ENCODE measurements at places on chromosomes 7 and 10.

DNA sequence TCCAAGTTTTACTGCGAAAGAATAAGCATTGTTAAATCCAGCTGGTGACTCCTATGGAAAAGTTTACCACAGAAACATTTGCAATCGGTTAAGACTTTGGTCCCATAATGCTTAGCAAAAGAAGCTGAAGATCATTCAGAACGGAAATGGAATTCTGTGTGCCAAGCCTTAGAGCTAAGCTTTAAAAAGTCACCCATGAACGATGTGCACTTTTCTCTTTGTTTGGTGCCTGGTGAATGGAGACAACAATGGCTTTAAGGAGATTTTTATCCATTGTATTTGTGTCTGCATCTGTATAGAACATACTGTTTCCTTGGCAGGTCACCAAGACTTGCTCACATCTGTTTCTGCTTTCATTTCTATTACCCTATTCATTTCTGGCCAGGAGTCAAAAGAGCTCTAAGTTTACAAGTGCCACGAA is 26.3 kb upstream of the COL1A2 start:
- no peak for DNase-seq

DNA sequence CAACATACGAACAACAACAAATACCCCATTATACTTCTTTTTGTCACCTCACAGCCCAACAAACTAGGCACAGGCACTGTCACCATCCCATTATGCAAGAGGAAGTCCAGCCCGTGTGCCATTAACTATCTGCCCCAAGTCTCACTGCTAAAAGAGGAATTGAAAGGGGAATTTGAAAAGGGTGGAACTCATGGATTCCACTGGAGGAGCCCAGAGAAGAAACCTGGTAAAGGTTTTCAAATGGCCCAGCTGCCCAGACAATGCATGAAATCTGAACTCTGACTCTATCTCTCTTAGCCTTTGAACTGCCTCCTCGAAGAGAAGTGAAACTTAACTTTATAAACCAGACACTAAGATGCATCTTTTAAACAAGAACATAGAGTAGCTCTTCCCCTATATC is 130.0 kb downstream of the PLXNA4 start:
- DNase-seq = no peak

GRCh38 chr10:120783867-120784266 is 67.3 kb upstream of the WDR11 start:
- DNase-seq = no peak

DNA sequence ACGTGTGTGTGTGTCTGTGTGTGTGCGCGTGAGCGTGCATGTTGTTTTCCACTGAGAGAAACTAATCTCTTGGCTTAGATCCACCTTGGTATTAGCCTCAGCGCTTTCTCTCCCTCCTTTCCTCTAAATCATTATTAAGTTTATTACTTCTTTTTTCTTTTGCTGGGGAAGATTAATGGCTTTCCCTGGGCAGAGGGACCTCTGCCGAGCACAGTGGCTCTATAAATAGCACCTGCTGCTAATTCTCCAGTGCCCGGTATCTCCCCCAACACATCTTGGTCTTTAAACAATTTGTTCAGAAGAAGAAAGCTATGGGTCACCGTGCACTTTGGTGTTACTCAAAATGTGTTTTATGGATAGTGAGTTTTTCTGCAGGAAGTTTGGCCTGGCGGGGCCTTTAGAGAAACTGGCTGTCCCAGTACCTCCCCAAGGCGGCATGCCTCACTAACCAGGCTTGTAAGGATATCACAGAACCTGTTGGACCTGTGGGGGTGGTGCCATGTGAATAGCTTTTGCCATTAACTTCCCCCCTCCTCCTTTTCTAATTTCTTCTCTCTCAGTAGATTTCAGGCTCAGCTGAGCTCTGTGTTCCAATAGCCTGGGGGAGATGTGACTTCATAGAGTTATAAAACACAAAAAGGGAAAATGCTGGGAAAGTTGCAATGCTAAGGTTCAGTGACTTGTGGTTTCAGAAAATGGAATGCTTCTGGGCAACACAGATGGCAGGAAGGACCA is 70.1 kb upstream of the RAB11FIP2 start:
- DNase-seq = no peak

- no peak for DNase-seq
Observed at GRCh38 chr7:101075646-101076045, 9.6 kb upstream of the TRIM56 start.

- DNase-seq = no peak
Observed at GRCh38 chr7:65475040-65475726, 101.5 kb downstream of the ZNF92 start.

DNA sequence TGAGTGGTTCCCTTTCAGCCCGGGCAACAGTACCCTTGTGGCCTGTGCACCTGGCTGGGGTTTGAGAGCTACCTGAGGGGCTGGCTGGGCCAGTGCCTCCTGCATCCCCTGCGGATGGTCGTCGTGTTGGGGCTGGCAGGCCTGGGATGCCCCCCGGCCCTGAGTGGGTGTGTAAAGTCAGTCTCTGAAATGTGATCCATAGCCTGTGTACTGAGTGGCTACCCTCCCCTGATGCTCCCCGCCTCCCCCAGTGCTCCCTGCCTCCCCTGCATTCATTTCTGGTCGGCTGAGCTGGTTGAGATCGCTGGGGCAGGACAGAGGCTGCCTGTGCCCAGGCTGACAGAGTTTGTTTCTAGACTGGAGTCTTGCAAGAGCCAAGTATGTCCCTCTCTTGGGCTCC is 9.3 kb downstream of the ZNF316 start:
- no peak for DNase-seq

- no peak for DNase-seq
Observed at GRCh38 chr10:10787586-10787985, 230.1 kb upstream of the CELF2 start.

- no peak for DNase-seq
Observed at GRCh38 chr10:17081431-17081830, 48.2 kb downstream of the CUBN start.

DNA sequence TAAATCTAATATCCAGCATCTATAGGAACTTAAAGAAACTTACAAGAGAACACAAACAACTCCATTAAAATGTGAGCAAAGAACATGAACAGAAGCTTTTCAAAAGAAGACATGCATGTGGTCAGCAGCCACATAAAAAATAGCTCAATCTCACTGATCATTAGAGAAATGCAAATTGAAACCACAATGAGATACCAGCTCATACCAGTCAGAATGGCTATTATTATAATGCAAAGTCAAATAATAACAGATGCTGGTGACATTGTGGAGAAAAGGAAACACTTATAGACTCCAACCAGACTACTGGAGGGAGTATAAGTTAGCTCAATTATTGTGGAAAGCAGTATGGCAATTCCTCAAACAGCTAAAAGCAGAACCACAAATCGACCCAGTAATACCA is 1314.5 kb downstream of the XPNPEP1 start:
- no peak for DNase-seq

GRCh38 chr10:127154831-127155620 is 41.4 kb downstream of the INSYN2A start:
- no peak for DNase-seq
